ENCODE measurements at places on chromosomes 4 and X. TPM values are rescaled to one million over a fixed set of nuclear protein-coding genes. Genes with fewer than 3 reads are reported as not detected.

The TSPAN6 gene
- total RNA-seq: 60.9 TPM

The RHOXF2B gene
- total RNA-seq: not detected

The RIBC1 gene
- total RNA-seq: 0.13 TPM

The FRMPD3 gene
- total RNA-seq: not detected

The IBSP gene
- not detected for total RNA-seq

The INTU gene
- 5.6 TPM for total RNA-seq

The FATE1 gene
- total RNA-seq: not detected

The MAGEA11 gene
- total RNA-seq: not detected

The USP51 gene
- total RNA-seq: 1.5 TPM

The CA5B gene
- total RNA-seq: 5.5 TPM

The HELT gene
- not detected for total RNA-seq

The GAGE12H gene
- total RNA-seq: not detected

The CLIC2 gene
- total RNA-seq: 18.0 TPM

The PFKFB1 gene
- 0.07 TPM for total RNA-seq

The MRPL1 gene
- total RNA-seq: 61.5 TPM

The SYTL5 gene
- not detected for total RNA-seq
